Naive thymus-derived CD8-positive, alpha-beta T cell (primary cell): ENCODE measurements at places on chromosomes 11 and 22. TPM values are rescaled to one million over a fixed set of nuclear protein-coding genes. Genes with fewer than 3 reads are reported as not detected.

- peak; percentile 52 for DNase-seq
Measured at GRCh38 chr22:21712751-21713427, 22.7 kb downstream of the YPEL1 start.

DNA sequence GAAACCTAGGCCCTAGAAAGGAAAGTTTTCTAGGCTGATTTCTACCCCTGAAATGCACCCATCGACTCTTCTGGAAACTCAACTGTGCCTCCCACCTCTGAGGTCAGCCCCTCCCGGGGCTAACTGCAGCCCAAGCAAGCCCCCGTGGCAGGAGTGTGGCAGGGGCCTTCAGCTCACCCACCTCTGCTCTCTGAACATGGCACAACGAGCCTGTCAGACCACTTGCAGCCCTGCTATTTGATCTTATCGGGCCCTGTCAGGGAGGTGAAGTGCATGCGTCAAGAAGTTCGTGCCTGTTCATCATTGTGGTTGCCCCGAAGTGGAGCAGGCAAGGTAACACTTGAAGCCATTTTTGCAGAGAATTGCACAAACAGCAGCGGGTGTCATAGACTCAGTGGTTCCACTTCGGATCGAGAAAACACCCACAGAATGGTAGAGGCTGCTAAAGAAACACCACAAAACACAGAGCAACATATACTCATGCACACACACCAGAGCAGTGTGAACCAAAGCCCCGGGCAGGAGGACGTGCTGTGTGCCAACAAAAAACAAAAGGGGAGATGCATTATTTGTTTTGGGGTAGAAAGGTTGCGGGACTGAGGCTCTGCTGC is 262.7 kb downstream of the ETS1 start:
- DNase-seq = peak; percentile 38

DNA sequence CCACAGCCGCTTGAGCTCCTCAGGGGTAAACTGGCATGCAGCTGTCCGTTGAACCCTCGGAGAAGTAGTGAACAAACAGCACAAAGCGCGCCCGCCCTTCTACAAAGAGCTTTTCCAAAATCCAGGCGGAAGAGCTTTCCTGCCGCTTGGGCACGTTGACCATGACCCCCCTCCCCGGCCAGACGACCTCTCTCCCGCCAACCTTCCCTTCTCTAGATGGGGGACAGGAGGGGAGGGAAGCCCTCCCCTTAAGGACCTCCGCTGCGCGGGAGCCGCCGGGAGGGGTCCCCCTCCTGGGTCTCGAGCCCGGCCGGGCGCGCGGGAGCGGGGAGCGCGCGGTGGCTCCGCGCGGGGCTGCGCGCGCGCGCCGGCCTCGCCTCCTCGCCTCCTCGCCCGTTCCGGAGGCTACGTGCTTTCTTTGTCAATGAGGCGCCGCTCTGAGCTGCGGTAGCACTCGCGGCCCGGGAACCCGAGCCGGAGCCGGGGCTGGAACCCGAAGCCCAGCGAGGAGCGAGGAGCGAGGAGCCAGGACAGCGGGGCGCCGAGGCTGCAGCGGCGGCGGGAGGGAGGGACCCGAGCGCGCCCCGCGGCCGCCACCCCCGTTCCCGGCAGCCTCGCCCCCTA is 118.6 kb downstream of the HIPK3 start:
- no peak for DNase-seq

DNA sequence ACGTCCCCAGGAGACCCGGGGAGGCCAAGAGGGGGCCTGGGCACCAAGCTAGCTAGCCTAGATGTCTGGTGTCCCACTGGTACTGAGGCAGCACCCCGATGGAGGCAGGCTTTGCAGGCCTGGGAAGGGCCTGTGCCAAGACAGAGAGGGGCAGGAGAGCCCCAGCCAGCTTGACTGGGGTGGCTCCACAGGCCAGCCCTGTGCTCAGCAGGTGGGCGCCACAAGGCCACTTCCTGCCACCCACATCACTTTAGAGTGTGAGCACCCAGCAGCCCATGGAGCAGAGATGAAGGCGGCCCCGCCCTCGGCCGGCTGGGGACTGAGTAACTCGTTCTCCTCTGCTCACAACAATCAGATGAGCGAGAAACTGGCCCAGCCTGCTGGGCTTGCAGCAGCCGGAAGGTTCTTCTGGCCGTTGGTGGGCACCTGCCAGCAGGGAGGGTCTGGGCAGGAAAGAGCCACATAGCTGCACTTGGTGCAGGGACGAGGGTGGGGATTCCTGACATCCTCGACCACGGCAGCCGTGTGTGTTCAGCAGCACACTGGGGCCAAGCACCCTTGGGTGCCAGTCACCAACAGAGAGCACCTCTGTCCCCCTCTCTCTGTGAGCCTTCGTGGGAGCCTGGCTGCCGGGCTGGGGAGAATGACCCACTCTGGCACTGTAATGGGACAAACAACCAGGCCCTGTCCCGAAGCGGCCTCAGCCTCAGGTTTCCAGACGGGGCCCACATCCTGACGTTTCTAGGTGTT is 7.6 kb downstream of the OSBPL5 start:
- no peak for DNase-seq

DNA sequence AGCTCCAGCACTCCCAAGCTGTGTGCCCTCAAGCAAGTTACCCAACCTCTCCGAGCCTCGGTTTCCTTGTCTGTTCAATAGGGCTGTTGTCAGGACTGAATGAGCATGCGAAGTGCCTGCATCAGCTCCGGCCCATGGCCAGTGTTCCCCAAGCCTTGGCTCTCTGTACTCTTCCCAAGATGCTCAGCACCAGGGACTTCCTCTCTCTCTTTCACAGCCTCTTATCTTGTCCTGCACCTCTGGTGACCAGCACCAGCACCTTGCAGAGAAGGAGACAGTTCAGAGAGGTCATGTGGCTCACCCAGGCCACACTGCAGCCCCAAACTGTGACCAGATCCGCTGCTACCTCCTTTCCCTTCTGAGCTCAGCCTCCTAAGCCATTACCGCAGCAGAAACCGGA is 120.3 kb upstream of the ANO1 start:
- DNase-seq = no peak

The PLAAT5 gene
- polyA plus RNA-seq = 0.34 TPM

DNA sequence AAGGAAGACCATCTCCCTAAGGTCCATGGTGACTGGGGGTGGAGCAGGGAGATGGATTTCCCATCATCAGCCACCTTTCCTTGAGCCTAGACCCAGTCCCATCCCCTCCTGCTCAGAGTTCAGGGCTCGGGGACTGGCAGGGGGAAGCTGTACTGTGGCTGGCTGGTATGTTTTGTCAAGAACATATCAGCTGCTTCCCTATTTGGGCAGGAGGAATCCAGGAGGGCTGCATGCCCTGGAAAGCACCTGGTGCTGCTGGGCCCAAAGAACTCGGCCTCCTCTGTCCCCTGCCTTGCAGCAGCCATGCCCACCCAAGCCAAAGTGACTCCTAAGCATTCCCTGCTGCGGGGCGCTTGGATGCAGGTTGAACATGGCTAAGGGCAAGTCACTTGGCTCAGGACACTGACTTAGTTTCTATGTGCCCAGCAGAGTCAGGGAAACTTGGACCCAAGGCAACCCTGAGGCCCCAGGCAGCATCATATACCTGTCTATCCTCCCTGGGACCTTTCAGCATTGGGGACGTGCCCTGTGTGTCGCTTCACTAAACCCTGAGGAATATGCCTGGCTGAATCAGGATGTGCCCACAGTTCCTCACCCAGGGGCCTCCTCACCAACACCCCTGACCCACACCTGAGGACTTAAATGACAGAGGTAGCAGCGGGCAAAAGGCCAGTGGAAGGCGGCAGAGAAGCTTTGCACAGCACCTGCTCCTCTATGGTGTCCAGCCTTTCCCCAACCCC is 43.1 kb downstream of the BUD13 start:
- DNase-seq = no peak

DNA sequence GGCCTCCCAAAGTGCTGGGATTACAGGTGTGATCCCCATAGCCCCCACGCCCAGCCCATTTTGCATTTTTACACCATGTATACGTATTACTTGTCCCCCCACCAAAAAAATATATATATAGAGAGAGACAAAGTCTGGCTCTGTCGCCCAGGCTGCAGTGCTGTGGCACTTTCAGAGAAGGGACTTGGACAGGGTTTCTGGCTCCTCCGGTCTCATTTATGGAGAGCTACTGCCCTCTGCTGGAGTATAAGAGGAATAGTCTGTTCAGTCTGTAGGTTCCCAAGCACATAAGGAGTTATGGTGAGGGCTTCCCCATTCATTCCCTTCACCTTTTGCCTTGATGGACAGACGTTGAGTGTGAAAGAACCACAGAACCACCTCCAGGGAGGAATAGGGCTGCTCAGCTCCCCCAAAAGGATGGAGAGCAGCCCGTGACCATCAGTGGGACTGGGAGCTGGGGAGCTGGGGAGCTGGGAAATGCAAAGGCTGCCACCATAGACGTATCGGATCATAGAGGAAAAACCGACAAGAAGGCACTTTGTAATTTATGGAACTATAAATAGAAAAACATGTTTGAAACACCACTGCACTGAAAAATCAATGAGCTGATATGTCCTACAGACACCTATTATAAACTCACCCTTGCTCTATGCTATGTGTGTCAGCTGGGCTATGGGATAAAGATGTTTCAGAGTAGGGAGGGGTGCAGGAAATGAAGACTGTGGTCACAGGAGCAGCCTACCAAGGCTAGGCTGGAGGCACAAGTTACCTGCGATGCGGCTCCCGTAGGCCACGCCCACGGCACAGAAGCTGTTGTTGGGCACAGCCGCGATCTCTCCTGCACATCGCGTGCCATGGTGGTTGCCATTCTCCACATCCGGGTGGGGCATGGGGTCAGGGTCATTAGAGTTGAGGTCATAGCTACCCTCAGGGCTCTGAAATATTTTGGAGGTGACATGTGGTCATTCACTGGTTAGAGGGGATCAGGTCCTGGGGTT is 5.2 kb downstream of the PCSK7 start:
- DNase-seq = no peak

DNA sequence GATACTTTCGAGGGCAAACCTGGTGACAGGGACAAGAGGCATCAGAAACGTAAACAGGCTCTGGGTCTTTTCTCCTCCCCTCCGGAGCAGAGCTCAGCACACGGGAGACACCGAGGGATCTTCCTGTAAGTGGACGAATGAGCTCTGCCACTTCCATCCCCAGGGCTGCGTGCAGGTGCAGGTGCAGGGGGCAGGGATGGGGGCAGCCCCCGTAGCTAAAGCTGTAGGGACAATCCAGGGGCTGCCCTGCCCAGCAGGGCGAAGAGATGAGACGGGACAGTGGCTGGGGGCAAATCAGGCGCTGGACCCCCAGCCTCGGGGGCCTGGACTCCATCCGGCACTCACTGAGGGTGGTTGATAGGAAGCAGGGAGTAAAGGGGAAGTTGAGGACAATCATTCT is 505.4 kb downstream of the BRD1 start:
- DNase-seq = no peak

The ZNF214 gene
- not detected for polyA plus RNA-seq

GRCh38 chr22:35842954-35843353 is 125.3 kb downstream of the APOL5 start:
- DNase-seq = no peak
